Stimulated activated naive CD4-positive, alpha-beta T cell (primary cell): ENCODE measurements at places on chromosomes 4 and X.
A peak's percentile ranks its signal among the peaks of the same experiment; 100 is the strongest.

DNA sequence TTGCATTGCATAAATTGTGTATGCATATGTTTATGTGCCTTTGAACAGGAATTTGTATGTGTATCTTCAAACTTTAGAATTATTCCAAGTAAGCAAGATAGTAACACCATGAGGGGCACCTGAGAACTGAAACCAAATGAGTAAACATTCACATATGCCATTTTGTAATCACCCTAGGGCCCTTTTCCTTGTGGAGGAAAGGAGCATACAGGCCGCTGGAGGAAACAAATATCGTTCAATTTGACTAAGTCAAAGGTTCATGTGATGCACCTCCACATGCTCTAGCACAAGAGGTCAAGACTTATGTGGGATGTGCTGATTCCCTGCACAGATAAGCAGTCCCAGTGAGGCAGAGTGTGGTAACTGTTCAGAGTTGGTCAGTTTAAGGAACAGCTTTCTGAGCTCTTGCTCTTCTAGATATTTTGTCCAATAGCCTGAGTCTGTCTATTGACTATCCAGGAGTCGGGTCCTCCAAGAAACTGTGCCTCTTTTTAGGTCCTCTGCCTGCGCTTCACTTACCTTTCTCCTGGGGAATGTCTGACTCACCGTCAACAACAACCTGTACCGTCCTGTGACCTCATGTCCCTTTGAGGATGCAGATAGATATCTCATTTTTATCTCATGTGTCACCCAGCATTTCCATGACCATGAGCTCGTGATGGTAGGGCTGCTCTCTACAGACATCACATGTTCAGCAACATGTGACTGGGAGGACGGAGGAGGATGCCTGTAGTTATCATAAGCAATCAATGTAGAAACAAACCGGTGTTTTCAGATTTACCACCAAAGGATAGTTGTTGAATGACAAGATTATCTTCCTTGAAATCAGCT is 196.9 kb downstream of the NWD2 start:
- no peak for DNase-seq

- no peak for DNase-seq
Observed at GRCh38 chr4:7672601-7673000, 237.9 kb upstream of the PSAPL1 start.

GRCh38 chrX:20421275-20421674 is 154.6 kb upstream of the RPS6KA3 start:
- DNase-seq, result no peak

GRCh38 chr4:83405844-83406816 is 49.5 kb downstream of the HELQ start:
- no peak for DNase-seq

DNA sequence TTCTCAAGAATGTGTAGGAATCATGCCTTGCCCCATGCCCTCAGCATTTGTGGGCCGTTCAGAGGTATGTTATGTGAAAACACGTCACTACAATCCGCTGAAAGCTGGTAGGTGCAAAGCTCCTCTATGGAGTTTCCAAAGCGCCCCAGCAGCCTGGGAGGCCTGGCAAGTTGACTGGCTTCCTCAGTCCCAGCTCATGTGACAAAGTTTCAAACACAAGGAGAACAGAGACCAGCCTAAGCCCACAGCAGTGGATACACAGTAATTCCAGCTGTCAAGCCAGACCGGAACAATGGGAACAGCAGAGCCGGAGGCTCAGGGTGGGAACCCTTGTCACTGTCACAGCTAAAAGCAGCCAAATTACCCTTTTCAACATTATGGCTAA is 33.5 kb downstream of the NAT8L start:
- no peak for DNase-seq

DNA sequence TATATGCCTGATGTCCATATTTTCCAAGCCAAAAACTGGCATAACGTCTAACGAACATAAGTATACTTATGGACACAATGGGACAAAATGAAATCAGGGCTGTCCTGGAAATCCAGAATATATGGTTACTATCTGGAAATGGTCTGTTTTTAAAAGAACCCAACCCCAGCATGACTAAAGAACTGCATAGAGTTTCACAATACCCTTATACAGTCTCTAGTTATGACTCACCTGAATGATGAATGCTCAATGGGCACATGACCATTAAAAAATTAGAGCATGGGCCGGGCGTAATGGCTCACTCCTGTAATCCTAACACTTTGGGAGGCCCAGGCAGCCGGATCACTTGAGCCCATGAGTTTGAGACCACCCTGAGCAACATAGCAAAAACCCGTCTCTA is 31.8 kb downstream of the AMMECR1 start:
- DNase-seq, result no peak

DNA sequence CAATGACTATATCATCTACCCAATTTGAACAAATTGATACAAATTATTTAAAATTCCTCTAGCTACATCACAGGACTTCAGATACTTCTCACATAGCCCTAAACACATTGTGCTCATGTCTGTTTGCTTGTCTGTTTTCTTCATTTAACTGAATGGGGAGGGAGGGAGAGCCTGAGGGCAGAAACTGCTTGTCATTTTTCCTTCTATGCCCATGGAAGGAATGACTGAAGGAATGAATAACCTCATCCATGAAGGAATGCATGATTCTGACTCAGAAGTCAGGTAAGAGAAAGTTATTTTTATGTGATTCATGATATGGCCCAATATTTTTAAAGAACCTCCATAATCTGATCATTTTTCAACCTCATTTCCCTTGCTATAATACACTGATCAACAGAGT is 418.0 kb upstream of the PITX2 start:
- no peak for DNase-seq

DNA sequence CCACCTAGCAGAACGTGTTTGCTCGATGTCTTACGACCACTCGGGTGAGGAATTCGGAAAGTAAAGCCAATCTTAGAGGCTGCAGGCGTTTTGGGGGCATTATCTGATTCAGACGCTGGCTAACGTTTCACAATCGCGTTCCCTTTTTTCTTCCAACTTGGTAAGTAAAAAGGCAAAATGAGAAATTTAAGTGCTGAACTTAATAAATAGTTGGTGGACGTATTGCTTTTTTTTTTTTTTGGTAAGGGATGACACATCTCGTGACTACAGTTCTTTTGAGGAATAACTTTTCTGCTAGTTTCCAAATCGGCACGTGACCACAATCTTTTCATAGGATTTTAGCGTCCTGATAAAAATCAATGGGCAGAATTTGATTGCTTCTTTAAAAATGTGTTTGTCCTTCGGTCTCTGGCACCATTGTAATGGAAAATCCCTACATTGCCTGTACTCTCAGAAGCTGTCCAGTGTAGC is 848 bp downstream of the RAB9A start:
- DNase-seq, result no peak

GRCh38 chr4:139229534-139230039 is 50.4 kb downstream of the MGARP start:
- peak; percentile 37 for DNase-seq

DNA sequence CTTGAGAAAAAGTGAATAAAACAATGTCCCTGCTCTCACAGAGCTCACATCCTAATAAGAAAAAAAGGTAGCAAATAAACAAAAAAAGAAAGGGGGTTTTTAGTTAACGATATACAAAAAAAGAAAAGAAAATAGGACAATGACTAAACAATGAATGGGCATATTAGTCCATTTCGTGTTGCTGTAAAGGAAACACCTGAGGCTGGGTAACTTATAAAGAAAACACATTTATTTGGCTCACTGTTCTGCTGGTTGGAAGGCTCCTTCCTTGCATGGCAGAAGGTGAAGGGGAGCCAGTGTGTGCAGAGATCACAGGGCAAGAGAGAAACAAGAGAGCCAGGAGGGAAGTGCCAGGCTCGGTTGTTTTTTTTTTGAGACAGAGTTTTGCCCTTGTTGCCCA is 4.7 kb upstream of the KLF3 start:
- no peak for DNase-seq

- DNase-seq, result no peak
Observed at GRCh38 chr4:26520728-26521450, 30.6 kb upstream of the CCKAR start.

DNA sequence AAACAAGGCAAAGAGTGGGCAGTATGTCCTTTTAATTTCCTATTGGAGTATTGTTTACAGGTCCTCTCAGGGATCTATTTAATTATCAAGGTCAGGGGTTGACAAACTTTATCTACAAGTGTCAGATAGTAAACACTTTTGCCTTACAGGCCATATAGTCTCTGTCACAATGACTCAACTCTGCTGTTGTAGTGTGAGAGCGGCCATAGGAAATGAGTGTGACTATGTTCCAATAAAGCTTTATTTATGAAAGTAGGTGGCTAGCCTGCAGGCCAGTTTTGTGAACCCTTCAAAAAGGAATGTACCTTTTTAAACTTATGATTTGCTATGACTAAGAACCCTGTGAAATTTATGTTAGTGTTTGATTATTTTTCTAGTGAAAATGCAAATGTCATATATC is 156.1 kb downstream of the GPAT3 start:
- DNase-seq, result no peak

GRCh38 chr4:115090483-115091075 is 22.8 kb downstream of the NDST4 start:
- no peak for DNase-seq

DNA sequence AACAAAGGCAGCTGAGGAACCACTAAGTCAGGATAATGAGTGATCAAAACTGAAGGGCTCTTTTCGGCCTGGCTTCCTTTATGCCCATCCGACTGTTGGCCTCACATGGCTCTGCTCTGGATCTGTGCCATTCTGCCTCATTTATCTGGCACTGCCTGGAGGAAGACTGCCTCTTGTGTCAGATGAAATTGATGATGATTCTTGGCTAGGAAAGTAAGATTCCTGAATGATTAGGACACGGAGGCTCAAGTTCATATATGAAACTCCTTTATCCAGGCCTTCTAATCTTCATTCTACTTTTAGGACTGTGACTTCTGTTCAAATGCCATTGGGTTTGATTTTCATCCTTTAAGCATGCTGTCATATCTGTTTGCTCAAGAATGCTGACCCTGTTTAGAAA is 475.4 kb upstream of the RPS6KA3 start:
- no peak for DNase-seq

DNA sequence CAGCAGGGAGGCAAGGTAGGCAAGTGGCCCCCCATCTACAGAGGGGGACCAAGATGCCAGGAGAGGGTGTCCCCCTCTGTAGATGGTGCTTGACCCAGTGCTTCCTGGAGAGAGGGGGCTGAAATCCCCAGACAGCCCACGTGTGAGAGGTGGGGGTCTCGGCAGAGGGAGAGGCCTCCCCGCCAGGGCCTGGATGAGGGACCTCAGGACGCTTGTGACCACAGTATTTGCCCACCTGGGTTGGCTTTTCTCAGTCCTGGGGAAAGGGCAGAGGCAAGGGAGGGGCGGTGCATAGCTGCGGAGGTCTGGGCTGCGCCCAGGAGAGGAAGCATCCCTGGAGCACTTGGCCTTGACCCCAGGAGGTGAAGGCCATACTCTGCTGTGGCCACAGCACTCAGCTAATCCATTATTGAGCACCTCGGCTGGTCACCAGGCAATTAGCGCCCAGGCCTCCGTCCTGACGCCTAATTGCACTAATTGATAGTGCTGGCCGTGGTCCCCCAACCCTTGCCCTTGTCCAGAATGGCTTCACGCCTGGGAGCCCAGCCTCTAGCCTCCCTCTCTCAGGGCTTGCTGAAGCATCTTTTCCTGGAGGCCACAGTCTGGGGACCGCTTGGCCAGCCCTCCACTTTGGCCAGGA is 30.7 kb downstream of the HMX1 start:
- no peak for DNase-seq

DNA sequence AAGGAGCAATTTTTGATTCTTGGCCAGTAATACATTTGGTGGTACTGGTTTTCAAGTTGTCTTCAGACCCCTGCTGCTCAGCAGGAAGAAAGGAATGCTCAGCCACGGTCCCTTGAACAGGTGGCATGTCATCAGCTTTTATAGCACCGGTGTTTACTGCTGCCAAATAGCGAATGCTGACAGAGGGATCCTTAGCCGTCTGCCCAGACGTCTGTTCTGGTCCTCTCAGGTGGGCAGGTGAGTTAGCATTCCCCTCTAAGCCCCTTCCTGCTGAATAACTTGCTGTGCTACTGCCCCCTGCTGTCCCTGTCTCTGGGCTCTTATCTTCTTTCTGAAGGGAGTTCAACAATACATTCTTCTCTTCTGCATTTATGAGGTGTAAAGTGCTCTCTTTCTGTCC is 28.4 kb downstream of the BOD1L1 start:
- no peak for DNase-seq

- DNase-seq, result no peak
Observed at GRCh38 chrX:3094261-3094660, 53.0 kb downstream of the ARSF start.

GRCh38 chr4:124641715-124642381 is 70.7 kb downstream of the ANKRD50 start:
- DNase-seq, result no peak

DNA sequence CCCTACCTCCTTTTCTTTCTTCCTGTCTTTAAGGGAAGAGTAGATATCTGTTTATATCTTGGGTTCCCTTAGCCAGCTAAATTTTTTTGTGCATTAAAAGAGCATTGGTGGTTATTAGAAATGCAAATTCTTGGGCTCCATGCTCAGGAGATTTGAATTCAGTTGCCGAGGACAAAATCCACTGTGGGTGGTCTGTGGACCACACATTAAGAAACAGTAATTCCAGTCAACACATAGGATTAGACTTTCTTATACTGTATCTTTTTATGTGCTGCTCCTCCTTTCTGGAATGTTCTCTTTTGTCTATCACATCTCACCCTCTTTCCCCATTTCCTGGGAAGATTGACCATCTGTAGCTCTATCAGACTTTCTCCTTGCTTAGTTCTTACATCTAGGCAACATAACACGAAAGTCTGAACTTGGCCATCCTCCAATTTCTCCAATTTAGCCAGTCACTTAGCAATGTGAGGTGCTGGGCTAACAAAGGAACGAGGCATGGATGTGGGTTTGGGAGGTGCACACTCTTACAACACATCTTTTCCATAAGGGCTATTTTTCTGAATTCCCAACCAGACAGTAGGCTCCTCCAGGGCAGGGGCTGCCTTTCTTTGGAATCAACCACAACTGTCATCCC is 5.3 kb upstream of the PDLIM3 start:
- DNase-seq, result no peak

DNA sequence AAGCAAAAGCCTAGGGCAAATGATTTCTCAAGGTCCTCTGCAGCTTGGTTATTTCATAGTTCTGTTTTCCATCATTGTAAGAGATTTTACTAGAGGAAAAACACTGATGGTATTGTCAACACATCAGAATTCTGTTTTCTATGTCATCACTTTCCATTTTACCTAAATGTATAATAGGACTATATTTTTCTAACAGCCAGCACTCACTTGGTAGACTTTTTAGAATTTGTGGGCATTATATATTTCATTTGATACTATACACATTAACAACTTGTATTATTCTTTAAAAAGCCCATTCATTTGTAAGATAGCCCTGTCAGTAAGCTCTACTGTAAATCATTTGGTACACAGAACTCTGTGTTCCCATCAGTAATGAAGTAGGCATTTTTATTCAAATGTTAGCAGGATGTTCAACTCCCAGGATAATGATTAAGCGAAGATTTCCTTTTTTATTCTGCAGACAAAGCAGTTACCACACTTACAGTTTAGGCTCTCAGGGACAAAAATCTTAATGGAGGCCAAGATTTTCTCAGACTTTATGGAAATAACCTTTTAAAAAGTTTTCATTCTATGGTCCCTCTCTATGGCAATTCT is 143.6 kb upstream of the TEX13C start:
- DNase-seq, result no peak

- DNase-seq, result no peak
Observed at GRCh38 chr4:160825644-160826338, 1338.0 kb downstream of the FSTL5 start.
